Stimulated activated CD8-positive, alpha-beta memory T cell treated with anti-CD3 and anti-CD28 coated beads, Interleukin-12 subunit alpha, Interleukin-12 subunit beta, amount 100 ng/mL, for 1 hour (primary cell): ENCODE measurements at places on chromosomes 1 and 21.

GRCh38 chr1:229152311-229152710 lies 118.6 kb upstream of the RAB4A start:
- no peak for DNase-seq

GRCh38 chr1:22970096-22970495 lies 2.6 kb downstream of the LACTBL1 start:
- no peak for DNase-seq

GRCh38 chr1:182699393-182700350 lies 15.3 kb upstream of the RGS8 start:
- DNase-seq, result no peak

GRCh38 chr1:168301664-168302320 lies 21.1 kb downstream of the TBX19 start:
- DNase-seq, result no peak

DNA sequence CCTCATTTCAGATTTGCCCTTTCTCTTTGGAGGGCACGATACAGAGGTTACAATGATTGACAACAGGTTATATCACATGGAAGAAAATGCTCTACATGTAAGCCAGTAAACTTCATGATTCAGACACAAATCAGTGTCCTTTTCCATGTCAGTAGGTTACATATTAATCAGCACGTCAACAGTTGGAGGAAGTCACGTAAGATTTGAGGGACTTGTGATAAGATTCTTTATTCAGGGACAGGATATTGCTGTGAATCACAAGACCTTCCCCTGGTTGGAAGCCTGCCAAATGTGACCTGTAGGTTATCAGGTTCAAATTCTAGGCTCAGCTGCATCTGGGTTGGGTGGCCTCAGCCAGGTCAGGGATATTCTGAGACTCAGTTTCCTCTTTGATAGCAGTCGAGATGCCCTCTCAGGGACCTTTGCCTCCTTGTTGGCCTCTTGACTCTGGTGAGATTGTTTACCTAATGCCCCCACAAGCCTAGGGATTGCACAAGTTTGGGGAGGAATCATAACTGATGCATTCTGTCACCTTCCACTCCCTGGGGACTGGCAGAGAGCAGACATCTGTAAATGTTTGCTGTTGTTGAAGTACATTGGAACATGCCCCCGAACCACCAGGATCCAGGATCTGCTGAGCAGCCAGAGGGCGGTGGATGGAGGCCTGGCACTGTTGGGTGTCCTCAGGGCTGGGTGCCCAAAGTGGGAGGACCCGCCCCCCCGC lies 31.9 kb downstream of the SERINC2 start:
- DNase-seq, result no peak

GRCh38 chr1:1627261-1627828 lies 4.6 kb upstream of the MMP23B start:
- no peak for DNase-seq

DNA sequence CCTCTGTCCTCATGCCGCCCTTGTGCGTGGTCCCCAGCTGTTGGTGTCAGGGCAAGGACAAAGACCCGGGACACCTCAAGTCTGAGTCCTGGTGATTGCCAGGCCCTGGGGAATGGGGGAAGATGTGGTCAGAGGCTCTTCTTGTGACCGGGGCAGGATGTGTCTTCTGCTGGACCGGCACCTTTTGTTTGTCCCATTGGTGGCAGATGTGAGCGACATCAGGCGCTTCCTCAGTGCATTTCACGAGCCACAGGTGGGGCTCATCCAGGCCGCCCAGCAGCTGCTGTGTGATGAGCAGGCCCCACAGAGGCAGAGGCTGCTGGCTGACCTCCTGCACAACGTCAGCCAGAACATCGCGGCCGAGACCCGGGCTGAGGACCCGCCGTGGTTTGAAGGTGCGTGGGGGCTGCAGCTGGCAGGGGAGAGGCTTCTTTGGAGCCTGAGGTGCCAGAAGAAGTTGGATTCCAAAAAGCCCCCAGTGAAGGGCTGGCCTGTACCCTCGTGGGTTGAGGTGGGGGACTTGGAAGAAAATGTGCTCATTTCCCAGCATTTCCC lies 8.4 kb downstream of the DFFB start:
- no peak for DNase-seq

- no peak for DNase-seq
Observed at GRCh38 chr21:25732091-25732760, 2.5 kb downstream of the ATP5PF start.

DNA sequence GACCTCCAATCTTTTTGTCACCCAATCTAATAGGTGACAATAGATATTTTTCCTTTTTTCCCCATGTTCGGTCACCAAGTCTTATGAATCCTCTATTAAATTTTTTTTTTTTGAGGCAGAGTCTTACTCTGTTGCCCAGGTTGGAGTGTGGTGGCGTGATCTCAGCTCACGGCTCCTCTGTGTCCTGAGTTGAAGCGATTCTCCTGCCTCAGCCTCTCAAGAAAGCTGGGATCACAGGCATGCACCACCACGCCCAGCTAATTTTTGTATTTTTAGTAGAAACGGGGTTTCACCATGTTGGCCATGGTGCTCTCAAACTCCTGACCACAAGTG lies 42.5 kb upstream of the MTF1 start:
- DNase-seq, result no peak

- DNase-seq, result no peak
Observed at GRCh38 chr1:246267426-246267825, 239.7 kb downstream of the SMYD3 start.

DNA sequence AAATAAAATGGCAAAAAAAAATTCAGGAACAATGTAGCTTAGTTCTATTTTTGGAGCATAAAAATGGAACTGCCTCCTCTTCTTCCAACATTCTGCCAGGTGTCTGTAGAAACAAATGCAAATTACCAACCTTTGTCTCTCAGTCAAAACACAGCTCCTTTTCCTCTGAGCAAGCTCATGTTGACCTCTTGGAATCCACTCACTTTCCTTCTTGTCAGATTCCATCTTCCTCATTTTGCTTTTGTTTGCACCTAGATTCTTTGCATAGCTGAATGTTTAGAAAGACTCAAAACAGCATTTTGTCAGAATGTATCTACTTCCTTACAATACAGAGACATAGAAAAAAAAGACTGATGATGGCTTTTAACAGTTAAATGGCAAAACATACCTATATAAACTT lies 178.2 kb downstream of the ADGRL2 start:
- no peak for DNase-seq

DNA sequence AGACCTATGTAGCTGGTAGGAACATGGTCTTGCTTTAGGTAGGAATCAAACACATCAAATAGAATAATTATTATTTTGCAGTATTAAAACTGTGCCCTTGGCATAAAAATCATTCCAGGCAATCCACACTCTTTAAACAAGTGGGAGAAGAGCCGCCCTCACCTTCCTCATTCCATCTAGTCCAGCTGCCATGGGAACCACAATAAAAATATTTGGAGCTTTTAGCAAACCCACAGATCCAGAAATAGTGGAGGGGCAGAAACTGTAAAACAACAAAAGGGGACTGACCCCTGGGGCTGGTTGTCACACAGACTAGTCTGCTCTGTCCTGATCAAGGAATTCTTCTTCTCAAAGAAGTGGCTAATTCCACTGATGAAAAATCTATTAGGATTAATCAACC lies 61.6 kb downstream of the PTPRC start:
- DNase-seq, result no peak

- no peak for DNase-seq
Observed at GRCh38 chr21:28066596-28067387, 925.9 kb downstream of the LTN1 start.

DNA sequence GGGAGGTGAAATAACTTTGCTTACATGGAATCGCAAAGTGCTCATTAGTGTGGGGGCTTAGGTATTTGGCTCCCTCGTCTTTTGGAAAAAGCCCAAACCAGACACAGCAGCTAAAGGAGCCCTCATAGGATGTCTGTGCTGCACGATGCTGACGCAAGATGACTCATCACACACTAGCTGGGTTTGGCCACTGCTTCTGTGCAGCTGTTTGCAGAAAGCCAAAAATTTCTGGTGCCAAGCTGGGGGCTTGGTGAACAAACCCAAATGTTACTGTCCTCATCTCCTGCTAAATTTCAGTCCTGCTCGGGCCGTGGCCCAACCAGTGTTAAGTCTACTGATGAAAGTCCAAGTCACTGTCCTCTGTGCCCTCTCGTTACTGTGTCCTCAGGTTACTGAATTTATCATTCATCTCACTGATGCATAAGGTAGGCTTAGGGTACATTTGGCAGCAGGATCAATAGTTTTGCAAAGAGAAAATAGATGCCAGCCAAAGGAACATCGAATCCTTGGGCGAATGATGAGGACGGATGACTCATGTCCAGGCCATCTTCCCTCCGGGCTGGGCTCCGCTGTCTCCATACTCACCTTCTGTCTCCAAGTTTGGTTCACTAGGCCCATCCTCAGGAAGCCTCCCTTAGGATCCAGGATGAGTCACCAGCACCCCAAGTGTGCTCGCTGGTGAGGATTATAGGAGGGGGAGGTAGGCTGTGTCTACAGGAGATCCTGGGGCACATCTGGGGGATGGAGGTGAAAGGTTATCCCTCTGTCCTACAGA lies 177.7 kb downstream of the ADSS2 start:
- no peak for DNase-seq

DNA sequence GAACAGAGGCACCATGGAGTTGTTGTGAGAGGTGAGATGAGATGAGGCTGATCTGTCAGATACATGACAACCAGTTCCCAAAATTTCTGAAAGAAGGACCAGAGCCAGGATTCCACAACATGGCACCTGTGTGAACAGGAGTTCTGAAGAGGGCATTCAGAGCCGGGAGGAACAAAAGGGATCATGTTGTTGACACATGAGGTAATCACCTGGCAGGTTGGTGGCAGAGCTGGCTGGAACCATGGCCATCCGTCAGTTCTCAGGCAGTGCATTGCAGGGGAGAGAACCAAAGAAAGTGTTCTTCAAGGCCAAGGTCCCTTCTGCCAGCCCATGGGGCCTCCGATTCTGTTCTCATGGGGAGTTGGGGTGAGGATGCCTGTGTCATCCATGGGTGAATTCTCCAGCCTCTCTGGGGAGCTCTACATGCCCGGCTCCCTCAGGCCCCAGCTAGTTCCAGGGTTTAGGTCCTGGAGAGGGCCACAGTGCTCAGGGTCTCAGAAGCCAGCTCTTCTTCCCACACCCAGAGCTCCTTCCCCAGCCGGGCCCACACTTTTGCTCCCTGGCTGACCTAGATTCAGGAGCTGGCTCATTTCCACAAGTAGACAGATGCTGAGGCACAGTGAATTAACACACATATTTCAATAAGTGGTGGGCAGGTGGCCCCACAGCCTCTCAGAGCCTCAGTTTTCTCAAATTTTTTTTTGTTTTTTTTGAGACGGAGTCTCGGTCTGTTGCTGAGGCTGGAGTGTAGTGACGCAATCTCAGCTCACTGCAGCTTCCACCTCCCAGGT lies 49.1 kb upstream of the CTPS1 start:
- no peak for DNase-seq

DNA sequence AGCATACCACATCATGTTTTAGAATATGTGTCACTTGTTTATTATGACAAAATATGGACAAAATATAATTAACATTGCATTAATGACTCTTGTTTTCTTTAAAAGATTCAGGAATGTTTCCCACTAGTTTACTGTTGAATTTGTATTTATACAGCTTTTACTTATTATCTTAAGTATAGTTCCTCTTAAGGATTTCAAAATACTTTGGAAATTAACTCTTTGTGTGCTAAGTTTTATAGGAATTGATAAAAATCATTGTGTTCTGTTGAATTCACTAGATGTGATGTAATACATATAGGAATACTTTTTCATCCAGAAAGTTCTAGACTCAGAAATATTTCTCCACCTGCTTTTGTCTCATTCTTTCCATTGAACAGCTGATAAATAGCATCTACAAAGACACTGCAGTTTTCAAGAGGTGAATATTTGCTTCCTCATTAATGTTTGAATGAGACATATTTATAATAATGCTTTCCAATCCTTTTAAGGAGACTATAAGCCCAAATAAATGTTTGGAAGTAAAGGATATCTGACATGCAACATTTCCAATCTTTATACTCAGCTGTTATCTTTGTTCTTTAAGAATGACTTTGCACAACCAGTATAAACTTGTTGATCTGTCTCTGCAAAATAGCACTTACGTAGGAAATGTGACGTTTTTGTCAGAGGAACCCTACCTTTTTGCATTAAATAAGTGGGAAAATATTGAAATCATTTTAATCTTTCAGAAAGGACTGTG lies 38.4 kb upstream of the SAMSN1 start:
- DNase-seq, result no peak

DNA sequence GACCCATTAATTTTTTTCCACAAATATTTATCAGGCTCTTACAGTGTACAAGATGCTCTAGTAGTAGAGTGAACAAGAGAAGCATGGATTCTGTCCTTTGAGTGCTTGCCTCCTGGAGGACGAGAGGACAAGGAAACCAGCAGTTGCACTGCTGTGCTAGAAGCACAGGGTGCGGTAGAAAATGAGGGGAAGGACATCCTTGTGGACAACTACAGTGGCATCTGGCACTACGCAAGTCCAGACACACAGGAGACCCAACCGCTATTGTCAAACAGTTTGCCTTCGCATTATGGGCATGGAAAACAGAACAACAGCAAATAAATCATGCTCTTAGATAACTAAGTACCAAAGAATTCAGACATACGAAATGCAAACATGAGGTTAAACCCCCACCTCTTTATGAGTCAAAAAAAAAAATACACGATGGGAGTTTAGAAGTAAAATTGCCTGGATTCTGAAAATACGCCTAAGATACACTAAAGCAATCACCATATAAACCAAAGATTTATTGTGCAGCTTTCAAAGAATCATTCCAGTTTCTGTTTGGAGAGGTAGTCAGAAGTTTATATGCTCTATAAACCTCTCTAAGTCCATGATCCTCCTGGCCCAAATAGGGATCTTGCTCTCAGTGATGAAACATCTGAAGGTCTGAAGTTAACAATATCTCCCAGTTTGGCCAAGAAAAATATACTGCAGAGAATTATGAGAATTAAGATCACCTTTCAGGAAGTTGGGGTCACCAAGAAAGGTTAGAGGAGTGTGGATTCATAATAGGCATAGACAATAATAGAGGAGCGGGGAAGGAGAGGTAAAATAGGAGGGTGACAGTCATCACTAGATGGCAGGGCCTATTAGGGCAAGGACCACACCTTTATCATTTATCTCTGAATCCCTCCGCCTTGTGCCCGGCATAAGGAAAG lies 307.8 kb downstream of the NFIA start:
- DNase-seq, result no peak

- no peak for DNase-seq
Observed at GRCh38 chr1:2642131-2642559, 9.3 kb upstream of the MMEL1 start.

GRCh38 chr21:31501926-31502325 lies 157.6 kb upstream of the SOD1 start:
- no peak for DNase-seq

- DNase-seq, result no peak
Observed at GRCh38 chr1:7136166-7136953, 351.1 kb downstream of the CAMTA1 start.

GRCh38 chr1:10943991-10944730 lies 68.3 kb upstream of the TARDBP start:
- DNase-seq, result no peak
